Astrocyte of the spinal cord (primary cell): ENCODE measurements at places on chromosomes 4 and X.
A peak's percentile ranks its signal among the peaks of the same experiment; 100 is the strongest.

- no peak for DNase-seq
These were observed at the start of gene NKX1-1 for GRCh38 chr4:1406394-1406980. NKX1-1 (minus strand) TSS chr4:1406442; CDS start chr4:1406442, 0 bp downstream.

GRCh38 chr4:45409536-45409935, 683.2 kb upstream of the GNPDA2 start:
- DNase-seq: no peak

GRCh38 chr4:18675586-18676525, 654.3 kb upstream of the LCORL start:
- DNase-seq: no peak

DNA sequence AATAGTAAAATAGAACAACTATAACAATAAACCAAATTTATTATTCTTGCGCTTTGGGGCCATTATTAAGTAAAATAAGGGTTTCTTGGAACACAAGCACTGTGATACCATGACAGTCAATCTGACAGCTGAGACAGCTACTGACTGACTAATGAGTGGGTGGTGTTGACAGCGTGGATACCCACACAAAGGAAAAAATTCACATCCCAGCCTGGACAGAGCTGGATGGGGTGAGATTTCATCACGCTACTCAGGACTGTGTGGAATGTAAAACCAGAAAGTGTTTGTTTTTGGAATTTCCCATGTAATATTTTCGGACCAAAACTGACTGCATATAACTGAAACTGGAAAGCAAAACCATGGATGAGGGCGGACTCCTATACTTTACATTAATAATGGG, 48.8 kb downstream of the IGFBP7 start:
- no peak for DNase-seq

DNA sequence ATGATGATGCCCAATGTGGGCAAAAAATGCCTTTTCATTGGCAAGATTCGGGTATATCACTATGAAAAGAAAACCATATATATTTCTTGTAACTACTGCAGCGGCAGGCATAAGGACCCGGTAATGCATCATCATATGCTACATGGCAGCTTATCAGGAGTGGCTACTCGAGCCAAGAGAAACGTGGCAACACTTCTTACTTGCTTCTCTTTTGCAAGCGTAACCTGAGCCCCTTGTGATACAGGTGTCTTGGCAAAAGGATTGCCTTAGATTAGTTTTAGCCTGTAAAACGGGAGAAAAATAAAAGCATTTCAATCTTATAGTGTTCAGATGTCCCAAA, 280.3 kb downstream of the SPRY1 start:
- DNase-seq: no peak

- no peak for DNase-seq
These were observed 180.8 kb downstream of the FRMPD4 start for GRCh38 chrX:12319003-12319519.

DNA sequence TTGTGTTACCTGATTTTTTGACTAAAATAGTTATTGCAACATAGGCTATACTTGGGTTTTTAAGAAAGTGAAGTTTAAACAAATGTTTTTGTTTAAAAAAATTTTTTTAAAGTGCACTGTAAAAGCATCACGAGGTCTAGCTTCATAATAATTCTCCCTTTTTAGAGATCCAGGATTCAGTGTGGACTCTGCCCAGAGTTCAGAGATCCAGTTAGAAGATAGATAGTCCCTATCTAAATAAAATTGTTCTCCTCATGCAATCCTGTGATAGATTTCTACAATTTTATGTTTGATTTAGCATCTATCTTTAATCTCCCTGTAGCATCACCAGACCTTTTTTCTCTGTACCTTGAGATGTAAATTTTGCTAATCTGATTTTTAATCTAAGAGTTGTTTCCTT, 85.5 kb upstream of the HPGD start:
- DNase-seq: no peak

DNA sequence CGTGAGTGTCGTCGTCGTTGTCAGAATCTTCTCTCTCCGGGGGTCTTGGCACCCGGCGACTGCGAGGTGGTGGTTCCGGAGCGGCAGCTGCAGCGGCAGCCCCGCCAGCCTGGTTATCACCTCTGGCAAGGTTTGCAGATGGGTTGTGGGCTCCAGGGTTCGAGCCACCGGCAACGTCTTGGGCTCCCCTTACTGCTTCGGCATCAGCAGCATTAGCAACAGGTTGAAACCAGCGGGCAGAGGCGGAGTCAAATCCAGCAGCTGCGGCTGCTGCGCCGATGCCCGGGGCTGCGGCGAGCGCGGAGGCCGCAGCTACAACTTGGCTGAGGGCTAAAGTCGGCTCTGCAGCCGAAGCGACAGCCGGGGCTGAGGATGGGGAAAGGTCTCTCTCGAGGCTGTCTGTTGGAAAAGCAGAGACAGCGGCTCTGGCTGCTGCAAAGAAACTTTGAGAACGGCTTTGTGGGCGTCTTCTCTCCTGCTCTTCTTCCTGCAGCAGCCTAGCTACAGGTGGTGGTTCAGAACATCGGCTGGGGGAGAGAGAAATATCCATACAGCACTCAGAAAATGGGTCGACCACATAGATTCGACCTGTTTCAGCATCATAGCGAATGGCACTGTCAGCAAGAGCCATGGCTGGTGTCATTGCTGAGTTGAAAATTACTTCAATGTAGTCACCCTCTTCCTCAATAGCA, 3.6 kb downstream of the IRS4 start:
- DNase-seq: no peak

- no peak for DNase-seq
These were observed 224.6 kb downstream of the SOWAHB start for GRCh38 chr4:76673362-76673761.

DNA sequence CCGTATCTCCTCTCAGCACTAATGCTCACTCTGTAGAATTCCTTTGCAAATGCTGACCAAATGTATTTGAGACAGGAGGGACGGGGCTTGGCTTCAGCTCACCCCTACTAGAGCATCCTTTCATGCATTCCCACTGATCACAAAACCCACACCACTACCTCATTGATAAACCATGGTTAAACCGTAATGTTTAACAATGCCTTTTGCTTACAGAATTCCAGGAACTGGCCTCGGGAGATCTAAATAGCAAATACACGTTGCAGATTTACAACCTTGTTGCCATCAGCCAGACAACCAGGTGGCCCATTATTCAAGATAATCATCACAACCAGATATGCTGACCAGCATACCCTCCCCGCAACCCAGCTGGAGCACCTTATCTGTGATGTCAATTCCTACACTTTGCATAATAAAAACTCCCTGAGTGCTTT, 391.9 kb downstream of the KCTD8 start:
- DNase-seq: no peak

GRCh38 chr4:174590336-174590735, 68.0 kb upstream of the HPGD start:
- DNase-seq: no peak

DNA sequence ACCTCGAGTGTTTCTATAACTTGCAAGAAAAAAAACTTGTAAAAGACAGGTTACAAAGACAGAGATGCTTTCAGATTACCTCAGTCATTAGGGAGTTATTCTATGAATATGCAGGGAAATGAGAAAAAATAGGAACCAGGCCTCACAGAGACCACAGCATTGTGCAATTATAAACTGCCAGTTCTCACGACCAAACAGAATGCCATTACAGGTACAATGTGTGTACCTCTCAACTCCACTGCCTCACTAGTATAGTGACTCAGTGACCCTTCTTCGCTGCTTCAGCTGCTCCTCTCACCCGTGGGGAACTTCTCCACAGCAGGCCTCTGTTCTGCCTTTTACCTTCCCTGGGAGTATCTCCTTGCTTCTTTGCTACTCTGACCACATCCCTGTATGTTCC, 2.3 kb upstream of the HTATSF1 start:
- no peak for DNase-seq

- DNase-seq: no peak
These were observed 80.5 kb downstream of the CLDN34 start for GRCh38 chrX:10047631-10048030.

DNA sequence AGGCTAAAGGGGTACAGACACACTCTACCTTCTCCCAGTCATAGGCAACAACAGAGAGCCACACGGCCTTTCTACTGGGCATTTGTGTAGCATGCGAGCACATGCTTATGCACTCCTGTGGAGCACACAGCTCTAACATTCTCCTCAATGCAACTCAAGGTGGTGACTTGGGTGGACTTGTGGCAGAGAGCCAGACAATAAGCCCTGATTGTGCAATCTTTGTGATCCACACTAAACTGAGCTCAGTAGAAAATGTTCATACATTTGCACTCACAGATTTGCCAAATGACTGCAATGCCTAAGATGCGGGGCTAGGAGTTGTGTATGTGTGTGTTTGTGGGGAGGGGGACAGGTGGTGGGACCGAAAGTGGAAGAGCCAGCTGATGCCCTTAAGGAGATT, 31.4 kb upstream of the SETD7 start:
- DNase-seq: no peak

DNA sequence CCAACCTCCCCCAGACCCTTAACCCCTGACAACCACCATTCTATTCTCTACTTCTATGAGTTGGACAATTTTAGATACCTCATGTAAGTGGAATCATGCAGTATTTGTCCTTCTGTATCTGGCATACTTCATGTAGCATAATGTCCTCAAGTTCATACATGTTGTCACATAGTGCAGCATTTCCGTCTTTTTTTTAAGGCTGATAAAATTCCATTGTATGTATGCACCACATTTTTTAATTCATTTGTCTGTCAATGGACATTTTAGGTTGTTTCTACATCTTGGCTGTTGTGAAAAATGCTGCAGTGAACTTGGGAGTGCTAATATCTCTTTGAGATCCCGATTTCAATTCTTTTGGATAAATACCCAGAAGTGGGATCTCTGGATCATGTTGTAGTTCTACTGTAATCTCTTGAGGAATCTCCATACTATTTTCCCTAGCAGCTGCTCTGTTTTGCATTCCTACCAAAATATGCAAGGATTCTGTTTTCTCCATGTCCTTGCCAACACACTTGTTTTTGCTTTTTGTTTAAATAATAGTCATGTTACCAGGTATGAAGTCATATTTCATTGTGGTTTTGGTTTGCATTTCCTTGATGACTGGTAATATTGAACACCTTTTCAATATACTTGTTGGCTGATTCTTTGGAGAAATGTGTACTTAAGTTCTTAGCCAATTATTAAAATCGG, 48.8 kb upstream of the ADAD1 start:
- DNase-seq: peak; percentile 52

DNA sequence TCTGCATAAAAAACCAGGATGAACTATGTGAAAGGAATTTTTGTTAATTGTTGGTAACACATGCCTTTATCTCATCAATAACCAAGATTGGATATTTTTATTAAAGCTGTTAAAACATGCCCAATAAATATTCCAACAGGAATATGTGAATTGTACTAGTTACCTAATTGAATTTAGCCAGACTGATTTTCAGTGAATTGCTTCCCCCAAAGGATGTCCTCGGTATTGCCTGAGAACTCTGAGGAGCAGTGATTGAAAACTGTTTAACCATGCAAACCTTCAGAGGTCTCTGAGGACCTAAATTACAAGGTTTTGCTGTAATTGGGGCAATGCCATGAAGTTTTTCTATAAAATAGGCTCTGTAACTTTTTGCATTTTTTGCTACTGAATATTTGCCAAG, 66.6 kb downstream of the BLTP1 start:
- DNase-seq: peak; percentile 9

DNA sequence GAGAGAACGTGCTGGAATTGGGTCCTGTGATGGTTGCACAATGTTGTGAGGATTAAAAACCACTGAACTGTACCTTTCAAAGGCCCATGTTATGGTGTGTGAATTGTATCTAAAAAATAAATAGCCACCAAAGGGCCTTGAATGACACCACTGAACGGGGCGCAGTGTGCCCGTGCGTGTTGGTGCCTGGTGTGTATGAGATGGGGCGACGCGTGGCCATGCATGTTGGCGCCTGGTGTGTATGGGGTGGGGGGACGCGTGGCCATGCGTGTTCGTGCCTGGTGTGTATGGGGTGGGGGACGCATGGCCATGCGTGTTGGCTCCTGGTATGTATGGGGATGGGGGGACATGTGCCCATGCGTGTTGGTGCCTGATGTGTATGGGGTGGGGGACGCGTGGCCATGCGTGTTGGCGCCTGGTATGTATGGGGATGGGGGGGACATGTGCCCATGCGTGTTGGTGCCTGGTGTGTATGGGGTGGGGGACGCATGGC, 66.6 kb upstream of the HELT start:
- no peak for DNase-seq

DNA sequence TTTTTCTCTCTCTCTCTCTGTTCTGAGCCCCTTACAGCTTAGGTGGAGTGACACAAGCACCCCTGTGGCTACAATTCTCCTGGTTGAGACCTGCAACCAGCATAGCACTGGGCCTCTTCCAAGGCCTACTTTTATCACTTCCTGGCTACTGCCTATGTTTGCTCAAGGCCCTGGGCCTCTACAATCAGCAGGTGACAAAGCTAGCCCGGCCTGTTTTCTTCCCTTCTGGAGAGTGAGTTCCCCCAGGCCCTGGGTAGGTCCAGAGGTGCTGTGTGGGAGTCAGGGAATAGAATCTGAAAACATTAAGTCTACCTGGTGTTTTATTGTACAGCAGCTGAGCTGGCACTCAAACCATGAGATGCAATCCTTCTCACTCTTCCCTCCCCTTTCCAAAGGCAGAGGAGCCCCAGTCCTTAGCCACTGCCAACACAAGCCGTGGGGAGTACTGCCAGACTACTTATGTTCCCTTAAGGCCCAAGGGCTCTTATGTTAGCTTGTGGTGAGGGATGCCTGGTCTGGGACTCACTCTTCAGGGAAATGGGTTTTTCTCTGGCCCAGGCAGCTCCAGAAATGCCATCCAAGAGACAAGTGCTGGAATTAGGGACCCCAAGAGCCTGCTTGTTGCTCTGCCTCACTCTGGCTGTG, 23.8 kb upstream of the MAGEC3 start:
- DNase-seq: no peak

DNA sequence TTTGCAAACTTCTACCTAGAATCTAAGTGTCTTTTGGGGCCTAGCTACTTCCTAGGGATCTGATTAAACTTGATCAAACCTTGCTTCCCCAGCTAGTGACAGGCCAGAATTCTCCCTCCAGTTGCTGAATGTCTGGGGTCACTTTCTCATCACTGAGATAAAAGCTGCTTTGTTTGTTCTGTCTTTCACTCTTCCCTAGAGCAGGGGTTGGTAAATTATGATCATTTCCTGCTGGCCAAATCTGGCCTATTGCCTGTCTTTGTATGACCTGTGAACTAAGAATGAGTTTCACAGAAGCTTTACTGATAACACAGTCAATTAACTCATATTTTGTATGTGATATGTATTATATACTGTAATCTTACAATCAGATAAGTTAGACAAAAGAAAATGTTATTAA, 157.8 kb upstream of the AADAT start:
- DNase-seq: no peak

- no peak for DNase-seq
These were observed 199.0 kb downstream of the OPHN1 start for GRCh38 chrX:68234171-68234910.

GRCh38 chr4:145171911-145172310, 8.5 kb downstream of the OTUD4 start:
- no peak for DNase-seq

- no peak for DNase-seq
These were observed 111.0 kb downstream of the MID1 start for GRCh38 chrX:10509397-10509796.

DNA sequence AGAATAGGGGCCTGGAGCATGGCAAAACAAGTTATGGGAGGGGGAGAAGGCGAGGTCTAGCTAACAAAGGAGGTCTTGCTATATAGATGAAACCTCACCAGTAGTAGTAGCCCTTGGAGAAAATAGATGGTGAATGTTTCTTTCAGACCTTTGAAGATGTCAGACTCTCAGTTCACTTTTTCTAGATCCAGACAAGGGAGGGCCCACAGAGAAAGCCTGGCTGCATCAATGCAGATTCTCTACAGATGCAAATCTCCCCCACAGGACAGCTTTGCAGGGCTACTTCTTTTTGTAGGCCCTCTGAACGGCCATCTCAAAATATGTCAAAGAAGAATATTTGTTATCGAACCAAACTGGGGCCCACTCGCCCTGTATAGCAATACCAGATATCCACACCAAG, 159.7 kb downstream of the ANK2 start:
- DNase-seq: no peak
